ENCODE measurements at places on chromosomes 2 and 18.

- DNase-seq: no peak
Measured at GRCh38 chr2:75986617-75987016, 275.9 kb upstream of the GCFC2 start.

- DNase-seq: no peak
Measured at GRCh38 chr2:240429341-240429871, 6.1 kb upstream of the GPC1 start.

- DNase-seq: no peak
Measured at GRCh38 chr2:59044736-59045135, 803.6 kb upstream of the FANCL start.

GRCh38 chr18:59502274-59503175 lies 143.5 kb upstream of the LMAN1 start:
- DNase-seq: no peak

- no peak for DNase-seq
Measured at GRCh38 chr18:12031846-12032245, 50.5 kb downstream of the IMPA2 start.

- no peak for DNase-seq
Measured at GRCh38 chr2:225458431-225459117, 59.1 kb downstream of the NYAP2 start.

DNA sequence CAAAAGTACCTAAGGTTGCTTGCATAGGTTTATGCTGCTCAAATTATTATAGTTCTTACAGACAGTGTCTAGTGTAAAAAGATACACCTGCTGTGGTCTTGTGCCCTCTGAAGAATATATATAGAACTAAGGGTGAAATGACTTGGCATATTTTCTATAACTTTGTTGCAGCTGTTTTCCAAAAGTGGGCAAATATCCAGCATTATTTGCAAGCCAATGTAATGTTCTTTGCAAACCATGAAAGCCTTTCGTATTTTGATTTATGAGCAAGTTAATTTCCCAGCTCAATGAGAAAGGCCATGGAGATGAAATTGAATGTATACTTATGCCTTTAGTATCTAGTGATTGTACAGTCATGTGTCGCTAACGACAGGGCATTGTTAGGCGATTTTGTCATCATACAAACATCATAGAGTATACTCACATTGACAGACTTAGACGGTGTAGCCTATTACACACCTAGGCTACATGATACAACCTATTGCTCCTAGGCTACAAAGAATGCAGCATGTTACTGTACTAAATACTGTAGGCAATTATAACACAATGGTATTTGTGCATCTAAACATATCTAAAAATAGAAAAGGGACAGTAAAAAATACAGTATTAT lies 116.3 kb downstream of the PLCL1 start:
- no peak for DNase-seq

- no peak for DNase-seq
Measured at GRCh38 chr18:5311301-5311989, 15.9 kb upstream of the ZBTB14 start.

DNA sequence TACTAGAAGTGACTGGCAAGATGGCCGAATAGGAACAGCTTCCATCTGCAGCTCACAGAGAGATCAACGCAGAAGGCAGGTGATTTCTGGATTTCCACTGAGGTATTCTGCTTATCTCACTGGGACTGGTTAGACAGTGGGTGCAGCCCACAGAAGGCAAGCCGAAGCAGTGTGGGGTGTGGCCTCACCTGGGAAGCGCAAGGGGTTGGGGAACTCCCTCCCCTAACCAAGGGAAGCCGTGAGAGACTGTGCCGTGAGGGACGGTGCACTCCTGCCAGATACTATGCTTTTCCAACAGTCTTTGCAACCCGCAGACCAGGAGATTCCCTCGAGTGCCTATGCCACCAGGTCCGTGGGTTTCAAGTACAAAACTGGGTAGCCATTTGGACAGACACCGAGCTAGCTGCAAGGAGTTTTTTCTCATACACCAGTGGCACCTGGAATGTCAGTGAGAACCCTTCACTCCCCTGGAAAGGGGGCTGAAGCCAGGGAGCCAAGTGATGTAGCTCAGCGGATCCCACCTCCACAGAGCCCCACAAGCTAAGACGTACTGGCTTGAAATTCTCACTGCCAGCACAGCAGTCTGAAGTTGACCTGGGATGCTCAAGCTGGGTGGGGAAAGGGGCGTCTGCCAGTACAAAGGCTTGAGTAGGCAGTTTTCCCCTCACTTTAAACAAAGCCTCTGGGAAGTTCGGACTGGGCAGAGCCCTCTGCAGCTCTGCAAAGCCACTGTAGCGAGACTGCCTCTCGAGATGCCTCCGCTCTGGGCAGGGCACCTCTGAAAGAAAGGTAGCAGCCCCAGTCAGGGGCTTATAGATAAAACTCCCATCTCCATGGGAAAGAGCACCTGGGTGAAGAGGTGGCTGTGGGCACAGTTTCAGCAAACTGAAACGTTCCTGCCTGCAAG lies 40.1 kb downstream of the PLEK start:
- DNase-seq: no peak

- DNase-seq: no peak
Measured at GRCh38 chr2:241706537-241706936, 4.7 kb downstream of the ING5 start.

GRCh38 chr2:9779596-9780264 lies 63.5 kb upstream of the TAF1B start:
- no peak for DNase-seq

- peak; percentile 18 for DNase-seq
Measured at GRCh38 chr2:105919191-105919811, 174.6 kb downstream of the NCK2 start.

- DNase-seq: no peak
Measured at GRCh38 chr2:11808016-11808400, 61.6 kb downstream of the LPIN1 start.

DNA sequence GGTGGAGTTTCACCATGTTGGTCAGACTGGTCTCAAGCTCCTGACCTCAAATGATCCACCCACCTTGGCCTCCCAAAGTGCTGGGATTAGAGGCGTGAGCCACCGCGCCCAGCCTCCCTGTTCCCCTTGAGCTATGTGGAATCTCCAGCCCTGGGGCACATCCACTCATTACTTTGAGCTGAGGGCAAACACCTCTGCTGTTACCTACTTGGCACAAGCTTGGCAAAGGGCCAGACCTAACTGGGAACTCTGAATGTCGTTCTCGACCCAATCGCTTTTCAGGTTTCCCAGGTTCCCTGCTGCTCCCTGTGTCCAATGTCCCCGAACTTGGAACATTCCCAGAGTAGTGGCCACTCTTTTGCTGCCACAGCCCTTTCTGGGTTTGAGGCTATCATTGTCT lies 40.6 kb downstream of the CHST10 start:
- DNase-seq: no peak

- DNase-seq: no peak
Measured at GRCh38 chr18:76463358-76463757, 31.7 kb downstream of the ZNF516 start.

DNA sequence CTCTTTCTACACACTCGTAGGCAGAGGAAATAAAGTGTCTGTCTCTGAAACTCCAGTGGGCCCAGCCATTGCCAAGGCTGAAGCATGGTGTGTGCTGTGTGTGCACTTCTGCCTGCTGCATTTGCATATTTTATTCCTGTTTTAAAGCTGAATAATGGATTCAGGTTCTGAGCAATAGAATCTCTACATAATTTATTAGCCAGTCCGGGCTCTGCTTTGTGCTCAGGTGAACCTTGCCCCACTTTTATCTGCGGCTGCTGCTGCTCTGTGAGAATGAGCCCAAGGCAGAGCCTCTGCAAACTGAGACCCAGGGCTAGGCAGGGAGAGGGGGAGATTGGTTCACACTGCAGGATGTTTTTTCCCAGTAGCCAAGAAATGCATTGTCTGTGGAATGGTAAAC lies 64.6 kb upstream of the SH3BP4 start:
- DNase-seq: no peak

DNA sequence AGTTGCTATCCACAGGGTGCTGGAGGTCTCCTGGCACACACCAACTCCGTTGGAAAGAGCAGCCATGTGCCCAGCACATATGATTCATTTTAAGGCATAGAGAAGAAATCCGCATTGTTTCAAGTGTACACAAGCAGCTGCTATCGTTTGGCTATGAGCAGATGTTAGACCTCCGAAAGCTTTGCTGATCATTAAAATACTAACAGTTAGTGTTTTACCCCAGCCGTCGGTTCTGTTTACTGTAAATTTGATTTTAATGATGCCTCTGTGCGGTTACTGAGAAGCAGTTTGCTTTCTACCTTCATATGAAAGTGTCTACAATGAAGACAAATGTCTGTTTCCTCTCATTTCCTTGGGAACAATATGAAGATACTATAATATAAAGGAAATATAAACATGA lies 154.9 kb downstream of the PTGR3 start:
- no peak for DNase-seq
